Brain microvascular endothelial cell (primary cell): ENCODE measurements at places on chromosomes 2 and 18.

DNA sequence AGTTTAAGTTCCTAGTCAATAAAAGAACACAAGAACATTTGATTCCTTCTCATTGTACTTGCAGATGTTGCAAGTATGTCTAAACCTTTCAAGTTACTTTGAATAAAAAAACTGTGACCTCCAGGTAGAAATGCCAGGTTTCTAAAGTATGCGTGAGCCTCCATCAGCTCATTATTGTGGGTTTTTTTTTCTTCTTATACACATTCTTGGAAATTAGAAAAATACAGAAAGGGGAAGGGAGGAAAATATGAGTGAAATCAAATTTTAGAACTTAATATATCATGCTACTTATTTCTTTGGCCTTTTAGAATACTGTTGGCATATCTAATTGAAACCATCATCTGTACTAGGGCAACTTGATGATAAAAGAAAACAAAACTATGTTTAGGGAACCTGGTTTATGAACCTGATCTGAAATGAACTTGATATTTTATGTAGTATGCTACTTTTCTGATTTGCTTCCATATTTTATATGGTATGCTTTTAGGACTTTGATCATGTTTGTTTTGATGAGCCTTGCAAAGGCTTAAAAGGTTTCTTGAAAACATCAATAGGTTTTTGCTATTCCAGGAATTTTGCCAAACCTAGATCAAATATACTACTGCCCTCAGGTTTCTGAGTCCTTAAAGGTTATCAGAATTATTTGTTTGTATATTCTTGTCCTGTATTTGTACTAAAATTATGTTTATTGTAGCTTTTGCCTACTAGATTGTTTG, 130.7 kb upstream of the MAP3K20 start:
- no peak for DNase-seq

DNA sequence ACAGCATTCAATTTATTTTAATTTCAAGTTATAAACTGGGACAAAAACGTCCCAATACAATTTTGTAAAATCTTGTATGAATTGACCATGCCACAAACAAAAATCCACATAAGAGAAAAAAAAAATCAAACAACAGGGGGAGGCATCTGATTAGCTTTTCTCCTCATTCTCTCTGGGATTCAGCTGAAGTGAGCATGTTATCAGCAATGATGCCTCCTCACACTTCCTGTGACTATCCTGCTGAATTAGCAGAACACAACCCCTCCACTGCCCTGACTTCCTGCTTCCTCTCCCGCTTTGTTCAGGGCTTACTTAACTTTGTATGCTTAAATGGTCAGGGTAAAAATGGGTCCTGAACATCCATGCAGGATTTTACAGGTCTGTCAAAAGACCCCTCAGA, 132.2 kb upstream of the ITGB6 start:
- peak; percentile 54 for DNase-seq

GRCh38 chr2:159090514-159091201, 122.2 kb downstream of the TANC1 start:
- no peak for DNase-seq

GRCh38 chr2:119236796-119237195, 13.2 kb downstream of the STEAP3 start:
- no peak for DNase-seq

DNA sequence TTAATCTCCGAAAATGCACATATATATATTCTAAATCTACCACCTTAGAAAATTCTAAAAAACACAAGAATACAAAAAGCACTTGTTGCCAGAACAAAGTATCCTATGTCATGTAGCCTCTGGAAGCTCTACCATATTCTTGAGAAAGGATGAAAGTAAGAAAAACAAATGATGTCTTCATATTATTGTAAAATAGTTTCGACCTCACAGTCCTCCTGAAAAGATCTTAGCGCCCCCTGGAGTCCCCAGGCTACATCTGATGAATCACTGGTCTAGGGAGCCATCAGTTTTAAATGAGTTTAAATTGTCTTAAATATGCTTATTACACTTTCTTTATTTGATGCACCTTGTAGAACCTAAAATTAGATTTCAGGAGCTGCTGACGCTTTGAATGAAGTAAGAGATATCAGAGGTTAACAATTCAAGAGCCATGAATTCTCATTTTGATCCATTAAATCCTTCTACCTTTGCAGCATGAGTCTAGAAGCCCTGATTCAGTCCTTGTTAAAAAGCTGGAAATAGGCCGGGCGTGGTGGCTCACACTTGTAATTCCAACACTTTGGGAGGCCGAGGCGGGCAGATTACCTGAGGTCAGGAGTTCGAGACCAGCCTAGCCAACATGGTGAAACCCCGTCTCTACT, 138.8 kb downstream of the MCFD2 start:
- DNase-seq = peak; percentile 68

DNA sequence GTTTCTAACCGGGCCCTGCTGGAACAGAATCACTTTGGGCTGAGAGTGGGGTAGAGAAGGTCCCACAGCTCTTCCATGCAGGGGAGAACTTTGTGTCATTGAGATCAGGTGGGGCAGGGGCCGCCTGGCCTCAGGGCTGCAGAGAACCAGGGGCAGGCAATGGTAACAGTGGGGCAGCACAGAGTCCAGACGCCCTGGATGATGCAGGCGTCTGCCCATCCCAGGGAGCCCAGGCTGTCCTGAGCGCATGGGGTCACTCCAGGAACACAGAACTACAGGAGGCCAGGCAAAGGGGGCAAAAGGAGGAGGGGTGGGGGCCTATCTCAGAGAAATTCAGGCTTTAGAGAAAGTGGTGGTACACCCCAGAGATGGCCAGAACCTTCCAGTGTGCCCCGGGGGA, 121.3 kb downstream of the NDUFA10 start:
- no peak for DNase-seq

GRCh38 chr18:48851599-48851960, 99.2 kb downstream of the SMAD7 start:
- peak; percentile 62 for DNase-seq

GRCh38 chr2:27729198-27729597, 42.3 kb upstream of the MRPL33 start:
- DNase-seq = no peak

DNA sequence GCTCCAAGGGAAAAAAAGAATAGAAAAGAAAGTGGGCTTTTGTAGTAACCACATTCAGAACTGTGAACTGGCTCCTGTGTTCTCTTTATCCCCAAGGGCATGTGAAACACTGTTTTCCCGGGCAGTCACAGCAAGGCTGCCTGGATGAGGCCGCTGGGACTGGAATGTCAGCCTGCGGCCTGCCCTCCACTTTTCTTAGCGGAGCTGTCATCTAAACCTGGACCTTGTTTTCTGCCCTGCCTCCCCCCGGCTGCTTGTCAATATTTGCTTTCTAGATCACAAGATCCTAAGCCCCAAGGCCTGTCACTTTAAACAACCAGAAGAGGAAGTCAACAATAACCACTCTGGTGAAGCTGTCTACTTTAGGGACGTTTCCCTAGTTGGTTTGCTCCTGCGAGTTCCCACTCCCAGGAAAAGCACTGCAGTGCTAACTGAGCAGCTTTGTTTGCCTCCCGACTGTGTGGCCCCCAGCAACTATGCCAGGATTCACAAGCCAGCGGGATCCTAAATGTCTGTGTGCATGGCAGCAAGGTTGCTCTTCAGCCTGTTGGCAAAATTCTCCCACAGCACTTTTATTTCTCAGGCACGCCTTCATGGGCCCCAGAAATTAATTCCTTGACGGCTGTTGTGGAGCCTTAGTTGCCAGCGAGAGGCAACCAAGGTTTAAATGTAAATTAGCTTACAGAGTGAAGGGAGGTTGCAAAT, 30.6 kb downstream of the SOWAHC start:
- no peak for DNase-seq

DNA sequence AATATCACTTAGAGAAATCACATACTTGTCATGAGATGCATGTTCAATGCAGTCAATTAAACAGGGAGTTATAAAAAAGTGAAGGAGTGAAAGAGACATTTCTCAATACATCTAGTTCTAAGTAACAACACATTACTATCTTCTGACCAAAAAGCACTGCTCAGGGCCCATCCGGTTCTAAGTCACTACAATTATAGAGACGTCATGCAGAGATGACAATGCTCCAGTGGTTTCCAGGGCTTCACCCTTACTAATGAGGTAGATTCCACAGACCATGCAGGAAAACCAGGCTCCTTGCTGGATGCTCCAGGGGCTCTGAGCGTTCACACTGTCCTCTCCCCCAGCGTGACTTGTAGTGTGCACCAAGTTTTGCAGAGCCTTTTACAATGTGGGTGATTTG, 88.0 kb downstream of the FTCDNL1 start:
- DNase-seq = no peak

- DNase-seq = no peak
These were observed 41.0 kb upstream of the ACSL3 start for GRCh38 chr2:222819722-222820333.

DNA sequence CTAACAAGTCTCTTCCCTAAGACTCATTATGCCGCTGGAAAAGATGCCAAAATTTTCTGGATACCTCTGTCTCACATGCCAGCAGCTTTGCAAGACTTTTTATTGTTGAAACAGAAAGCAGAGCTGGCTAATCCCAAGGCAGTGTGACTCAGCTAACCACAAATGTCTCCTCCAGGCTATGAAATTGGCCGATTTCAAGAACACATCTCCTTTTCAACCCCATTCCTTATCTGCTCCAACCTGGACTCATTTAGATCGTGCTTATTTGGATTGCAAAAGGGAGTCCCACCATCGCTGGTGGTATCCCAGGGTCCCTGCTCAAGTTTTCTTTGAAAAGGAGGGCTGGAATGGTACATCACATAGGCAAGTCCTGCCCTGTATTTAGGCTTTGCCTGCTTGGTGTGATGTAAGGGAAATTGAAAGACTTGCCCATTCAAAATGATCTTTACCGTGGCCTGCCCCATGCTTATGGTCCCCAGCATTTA, 26.3 kb downstream of the DHRS9 start:
- peak; percentile 89 for DNase-seq

- DNase-seq = no peak
These were observed 1.7 kb upstream of the MGAT5 start for GRCh38 chr2:134252092-134252750.

DNA sequence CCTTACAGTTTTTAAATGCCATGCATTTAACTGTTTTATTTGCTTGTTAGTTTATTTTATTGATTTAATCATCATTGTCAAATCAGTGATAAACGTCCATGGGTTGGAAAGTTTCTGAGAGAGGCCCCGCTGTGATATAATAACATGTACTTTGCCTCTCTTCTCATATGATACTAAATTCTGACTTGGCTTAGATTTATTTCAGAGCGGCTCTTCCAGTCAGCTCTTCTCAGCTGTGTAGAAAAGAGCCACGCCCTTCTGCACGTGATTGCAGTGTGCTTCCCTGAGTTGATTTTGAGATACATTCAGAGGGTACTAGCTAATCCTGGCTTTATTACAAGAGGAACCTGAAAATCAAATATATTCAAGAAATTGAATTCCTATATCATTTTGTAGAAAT, 218.6 kb downstream of the KCNE4 start:
- no peak for DNase-seq

DNA sequence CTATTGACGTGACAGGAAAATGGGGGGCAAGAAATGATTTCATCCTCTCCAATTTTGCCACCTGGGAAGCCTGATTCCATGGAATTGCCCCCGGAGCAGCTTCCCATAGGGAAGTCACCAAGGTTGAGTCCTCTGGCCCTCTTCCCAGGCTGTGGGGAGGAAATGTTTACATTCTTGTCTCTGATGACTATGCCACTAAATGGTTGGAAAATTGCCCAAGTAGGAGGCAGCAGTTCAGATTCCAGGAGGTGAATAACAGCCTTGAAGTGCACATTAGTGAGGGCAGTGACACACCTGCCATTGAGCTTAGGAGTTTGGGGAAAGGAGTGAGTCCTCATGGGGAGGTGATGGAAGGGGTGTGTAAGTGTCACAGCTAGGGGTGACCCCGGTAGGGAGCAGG, 449.2 kb upstream of the DCC start:
- no peak for DNase-seq

GRCh38 chr2:241546771-241547498, 11.6 kb upstream of the BOK start:
- peak; percentile 96 for DNase-seq

GRCh38 chr2:5798084-5798483, 105.9 kb downstream of the SOX11 start:
- peak; percentile 55 for DNase-seq

- DNase-seq = no peak
These were observed 99.8 kb downstream of the PTPN4 start for GRCh38 chr2:119859528-119859927.

DNA sequence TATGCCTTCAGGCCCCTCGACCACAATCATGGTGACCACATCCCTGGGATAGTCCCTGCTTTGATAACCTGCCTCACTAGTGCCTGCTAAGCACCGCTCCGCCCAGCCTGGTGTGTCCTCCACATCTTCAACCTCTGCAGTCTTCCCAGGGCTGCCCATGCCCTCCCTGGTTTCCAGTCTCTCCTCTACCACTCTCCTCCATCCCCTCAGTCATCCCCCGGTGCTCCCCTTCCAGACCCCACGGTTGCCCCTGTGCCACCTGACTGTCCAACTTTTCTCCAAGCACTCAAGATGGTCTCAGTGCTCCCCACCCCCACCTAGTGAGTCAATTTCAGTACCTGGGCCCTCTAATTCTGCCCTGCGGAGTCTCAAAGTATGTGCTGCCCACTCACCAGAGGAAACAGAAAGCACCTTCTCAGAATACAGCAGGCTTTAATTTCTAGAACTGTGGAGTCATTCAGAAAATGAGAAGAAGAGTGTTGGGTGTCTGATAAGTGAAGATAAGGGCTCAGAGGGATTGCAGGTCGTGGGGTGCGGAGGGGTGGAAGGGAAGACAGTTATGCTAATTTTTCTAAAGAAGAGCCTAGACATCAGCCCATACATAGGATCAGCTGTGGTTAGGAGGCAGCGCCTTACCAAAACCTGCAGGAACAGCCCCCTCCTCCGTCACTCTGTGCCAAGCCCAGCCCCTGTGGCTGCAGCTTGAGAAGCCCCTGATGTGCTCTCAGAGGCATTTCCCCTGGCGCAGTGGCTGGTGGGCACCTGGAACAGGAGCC, 53.6 kb upstream of the CAB39 start:
- no peak for DNase-seq

GRCh38 chr2:234199996-234200395, 149.5 kb downstream of the SPP2 start:
- no peak for DNase-seq

GRCh38 chr2:205806143-205806905, 124.0 kb downstream of the NRP2 start:
- no peak for DNase-seq

GRCh38 chr18:32754508-32755263, 18.1 kb downstream of the KLHL14 start:
- no peak for DNase-seq
